ENCODE measurements at places on chromosomes 5 and 9. TPM values are rescaled to one million over a fixed set of nuclear protein-coding genes. Genes with fewer than 3 reads are reported as not detected.

GRCh38 chr5:95647886-95648860, 1.6 kb downstream of the RFESD start:
- no peak for DNase-seq

DNA sequence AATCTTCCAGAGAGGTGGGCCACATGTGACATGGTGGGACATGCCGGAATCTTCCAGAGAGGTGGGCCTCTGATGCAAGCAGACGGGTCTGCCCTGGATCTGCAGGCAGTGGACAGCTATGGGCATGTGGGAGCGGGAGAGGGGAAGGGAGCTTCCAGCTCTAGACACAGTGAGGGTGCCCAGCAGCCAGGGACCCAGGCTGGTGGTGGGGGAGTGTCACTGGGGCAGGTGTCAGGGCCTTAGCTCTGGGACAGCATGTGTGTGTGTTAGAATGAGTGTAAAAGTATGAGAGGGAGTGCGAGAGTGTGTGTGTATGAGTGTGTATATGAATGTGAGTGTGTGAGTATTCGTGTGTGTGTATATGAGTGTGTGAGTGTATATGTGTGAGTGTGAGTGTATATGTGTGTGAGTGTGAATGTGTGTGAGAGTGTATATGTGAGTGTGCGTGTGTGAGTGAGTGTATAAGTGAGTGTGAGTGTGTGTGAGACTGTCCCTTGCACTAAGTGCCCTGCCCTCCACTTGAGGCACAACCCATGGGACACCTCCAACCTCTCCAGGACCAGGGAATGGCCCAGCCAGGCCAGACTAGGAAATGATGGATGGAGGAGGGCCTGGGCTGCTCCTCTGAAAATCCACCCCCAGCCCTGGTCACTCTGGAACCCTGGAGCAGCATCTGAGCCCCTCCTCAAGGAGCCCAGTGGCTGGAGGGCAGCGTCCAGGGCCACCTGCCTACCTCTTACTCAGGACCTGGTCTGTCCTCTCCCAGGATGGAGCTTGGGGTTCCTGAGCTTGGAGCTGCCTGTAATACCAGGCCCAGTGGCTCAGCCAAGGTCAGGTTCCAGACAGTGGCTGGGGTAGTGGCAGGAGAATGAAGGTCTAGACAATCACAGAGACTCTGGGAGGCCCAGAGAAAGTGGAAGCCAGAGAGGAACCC, 122.2 kb downstream of the C9orf50 start:
- no peak for DNase-seq

DNA sequence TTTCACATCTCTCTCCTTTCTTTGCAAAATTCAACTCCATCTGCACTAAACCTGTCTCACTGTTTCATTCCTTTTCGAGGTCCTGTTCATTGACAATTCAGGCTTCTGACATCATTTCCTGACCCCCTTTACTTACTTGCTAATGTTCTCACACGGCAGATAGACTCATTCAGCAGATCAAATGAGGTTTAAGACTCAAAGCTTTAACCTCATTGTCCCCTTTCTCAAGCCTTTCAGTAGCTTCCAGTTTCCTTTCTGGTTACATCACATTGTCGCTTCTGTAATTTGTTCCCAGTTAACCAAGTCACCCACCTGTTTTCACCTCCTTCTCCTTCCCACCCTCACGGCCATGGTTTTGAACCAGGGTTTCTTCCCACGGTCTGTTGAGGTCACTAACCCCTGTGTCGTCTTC, 143.4 kb upstream of the OTULINL start:
- DNase-seq, result no peak

Gene IFNA17
- total RNA-seq, result not detected

GRCh38 chr9:121192959-121193640, 8.6 kb downstream of the RAB14 start:
- no peak for DNase-seq

DNA sequence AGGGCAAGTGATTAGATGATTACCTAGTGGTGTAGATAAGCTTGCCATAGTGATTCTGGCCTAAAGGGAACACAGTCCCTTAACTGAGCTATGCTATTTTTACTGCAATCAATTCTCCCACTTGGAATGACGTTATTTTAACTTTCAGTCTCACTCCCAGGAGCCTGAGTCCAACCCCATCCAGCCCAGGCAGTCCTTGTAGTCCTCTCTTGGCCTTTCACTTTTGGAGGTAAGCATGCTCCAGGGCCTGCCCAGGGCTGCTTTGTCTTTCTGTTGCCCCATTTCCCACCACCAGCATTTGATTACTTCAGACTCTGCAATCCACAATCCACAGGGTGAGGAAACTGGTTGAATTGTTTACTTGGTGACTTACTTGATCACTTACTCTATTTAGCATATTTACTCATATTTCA, 233.0 kb downstream of the CD180 start:
- no peak for DNase-seq

GRCh38 chr5:59506285-59506877, 387.1 kb downstream of the PDE4D start:
- no peak for DNase-seq

- no peak for DNase-seq
These were observed 224.7 kb downstream of the FSTL4 start for GRCh38 chr5:133387621-133388020.

DNA sequence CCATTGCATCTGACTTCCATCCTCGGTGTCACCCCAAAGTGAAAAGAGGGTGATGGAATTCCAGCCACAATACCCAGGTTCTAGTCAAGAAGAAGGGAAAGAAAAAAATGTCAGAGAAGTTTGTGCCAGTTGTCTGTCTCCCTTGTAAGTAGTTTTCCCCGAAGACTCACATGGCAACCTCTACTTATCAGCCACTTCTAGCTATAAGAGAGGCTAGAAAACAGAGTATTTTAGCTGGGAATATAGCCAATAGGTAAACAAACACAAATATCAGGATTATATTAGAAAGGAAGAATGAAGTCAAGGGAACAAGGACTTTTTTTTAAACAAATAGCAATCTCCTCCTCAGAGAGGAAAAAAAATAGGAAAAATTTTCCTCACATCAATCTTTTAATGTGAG, 12.2 kb upstream of the ISL1 start:
- no peak for DNase-seq

GRCh38 chr5:171570244-171570825, 150.9 kb downstream of the FGF18 start:
- no peak for DNase-seq

GRCh38 chr9:113622600-113623400, 159.3 kb downstream of the RGS3 start:
- DNase-seq, result peak; percentile 90

Gene OMD
- total RNA-seq, result not detected

GRCh38 chr9:27468000-27468399, 56.1 kb upstream of the IFNK start:
- DNase-seq, result no peak

All from mammary epithelial cell (primary cell).